ENCODE measurements at places on chromosomes 6 and 20. TPM values are rescaled to one million over a fixed set of nuclear protein-coding genes. Genes with fewer than 3 reads are reported as not detected.

DNA sequence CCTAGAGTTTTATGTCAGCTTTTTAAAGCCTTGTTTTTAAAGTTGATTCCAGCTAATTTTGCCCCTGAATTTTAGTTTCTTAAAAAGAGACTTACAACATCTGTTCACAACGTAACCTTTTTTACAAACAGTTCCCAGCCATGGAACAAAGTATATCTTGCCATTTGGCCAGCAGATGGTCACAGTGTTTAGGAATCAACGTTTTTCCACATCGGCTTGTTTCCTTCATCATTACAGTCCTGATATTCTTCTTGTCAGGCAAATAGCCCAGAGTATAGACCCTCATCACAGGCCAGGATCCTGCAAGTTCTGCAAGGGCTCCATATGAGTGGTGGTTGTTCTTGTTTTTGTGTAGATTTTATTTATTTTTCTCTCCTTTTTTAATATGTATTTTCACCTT lies 341.7 kb upstream of the HTR1E start:
- DNase-seq = no peak
- H3K27ac ChIP-seq = no peak overlapping the region
- H3K4me1 ChIP-seq = no peaks in the 10 kb centered on the region
- H3K27me3 ChIP-seq = no peaks in the 10 kb centered on the region

DNA sequence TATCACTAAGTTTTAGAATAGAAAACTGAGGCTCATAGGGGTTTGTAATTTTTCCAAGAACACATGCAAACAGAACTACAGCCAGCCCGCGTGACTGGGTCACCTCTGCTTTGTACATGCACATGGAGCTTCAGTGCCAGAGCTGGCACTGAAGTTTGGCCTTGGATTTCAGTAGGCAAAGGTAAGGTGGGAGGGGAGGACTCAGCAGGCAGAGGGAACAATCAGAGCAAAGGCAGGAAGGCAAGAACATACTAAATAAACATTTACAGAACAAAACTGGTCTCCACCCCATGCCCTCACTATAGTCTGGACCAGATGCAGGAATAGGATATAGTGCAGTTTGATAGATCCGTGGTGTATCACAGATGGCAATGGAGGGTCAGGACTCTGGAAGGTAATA lies 13.6 kb upstream of the ABRACL start:
- H3K36me3 ChIP-seq = no peaks in the 10 kb centered on the region
- H3K4me3 ChIP-seq = no peak overlapping the region
- H3K27me3 ChIP-seq = no peaks in the 10 kb centered on the region
- H3K4me1 ChIP-seq = peaks cover 6% of the 10 kb centered on the region

DNA sequence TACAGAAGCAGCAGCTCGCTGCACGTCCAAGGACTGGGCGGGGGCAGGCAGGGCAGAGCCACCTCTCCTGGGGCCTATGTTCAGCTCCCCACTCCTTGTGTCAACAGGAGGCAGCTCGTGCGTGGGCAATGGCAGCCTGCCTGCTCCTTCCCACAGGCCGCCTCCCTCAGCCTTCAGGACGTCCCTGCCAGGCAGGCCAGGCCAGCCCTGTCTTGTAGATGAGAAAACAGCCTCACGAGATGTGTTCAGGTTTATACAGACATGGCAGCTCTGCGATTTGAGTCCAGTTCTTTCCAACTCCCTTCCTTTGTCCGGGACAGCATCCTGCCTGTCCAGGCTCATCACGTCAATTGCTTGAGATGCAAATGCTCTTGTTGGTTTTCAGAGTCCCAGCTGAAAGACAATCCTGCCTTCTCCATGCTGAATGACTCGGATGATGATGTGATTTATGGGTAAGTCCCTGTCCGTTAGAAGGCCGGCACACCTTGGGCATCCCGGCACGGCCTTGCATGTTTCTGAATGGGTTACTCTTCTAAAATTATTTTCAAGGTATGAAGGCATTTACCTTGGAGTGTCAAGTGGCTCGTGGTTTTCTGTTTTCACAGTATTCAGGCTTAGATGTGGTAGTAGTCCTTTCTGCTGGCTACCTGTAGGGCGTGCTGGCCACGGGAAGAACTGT lies 13.5 kb downstream of the DYNLT1 start:
- H3K27me3 ChIP-seq = no peaks in the 10 kb centered on the region
- peak; percentile 45 for DNase-seq
- H3K4me1 ChIP-seq = peaks cover 7% of the 10 kb centered on the region
- peaks cover 11% of the 10 kb centered on the region for H3K36me3 ChIP-seq
- H3K4me3 ChIP-seq = no peak overlapping the region

DNA sequence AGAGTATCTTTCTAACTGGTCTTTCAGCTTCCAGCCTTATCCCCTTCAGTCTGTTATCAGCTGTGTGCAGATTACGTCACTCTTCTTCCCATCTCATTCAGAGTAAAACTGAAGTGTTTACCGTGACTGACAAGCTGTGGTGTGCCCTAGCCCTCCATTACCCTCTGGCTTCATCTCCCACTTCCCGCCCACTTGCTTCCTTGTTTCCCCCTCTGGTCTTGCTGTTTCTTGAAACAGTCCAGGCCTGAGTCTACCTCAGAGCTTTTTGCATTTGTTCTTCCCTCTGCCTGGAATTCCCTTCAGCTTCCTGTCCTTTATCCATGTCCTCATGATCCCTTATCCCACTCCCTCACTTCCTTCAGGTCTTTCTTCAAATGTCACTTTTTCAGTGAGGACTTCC lies 66.9 kb downstream of the CARMIL1 start:
- no peak overlapping the region for H3K4me3 ChIP-seq
- no peak for DNase-seq
- H3K36me3 ChIP-seq = no peaks in the 10 kb centered on the region
- H3K27me3 ChIP-seq = no peaks in the 10 kb centered on the region

The PGC gene
- not detected for total RNA-seq

The FOXA2 gene
- 0.13 TPM for total RNA-seq

Data from kidney (tissue), 22 donors.